ENCODE measurements at places on chromosomes 6 and 20. TPM values are rescaled to one million over a fixed set of nuclear protein-coding genes. Genes with fewer than 3 reads are reported as not detected.

COL11A2 gene
- under 0.01 TPM for total RNA-seq

ANGPT4 gene
- not detected for total RNA-seq

NMBR gene
- total RNA-seq: not detected

SOX4 gene
- 6.4 TPM for total RNA-seq

PEX3 gene
- total RNA-seq: 13.3 TPM

SSTR4 gene
- total RNA-seq: not detected

SLC26A8 gene
- not detected for total RNA-seq

EFCAB8 gene
- total RNA-seq: not detected

MCCD1 gene
- total RNA-seq: not detected

OLIG3 gene
- not detected for total RNA-seq

OGFR gene
- 22.4 TPM for total RNA-seq

ZNF831 gene
- total RNA-seq: not detected

CRISP2 gene
- total RNA-seq: not detected

PI3 gene
- not detected for total RNA-seq

DYNLT2 gene
- total RNA-seq: 1.1 TPM

TFAP2B gene
- total RNA-seq: not detected

KLHDC3 gene
- 76.0 TPM for total RNA-seq

FAM209A gene
- total RNA-seq: not detected

AHI1 gene
- total RNA-seq: 19.4 TPM

PCK1 gene
- total RNA-seq: not detected

TPX2 gene
- total RNA-seq: 72.2 TPM

HLA-DRA gene
- total RNA-seq: not detected

HLA-DQB1 gene
- not detected for total RNA-seq

KCNK15 gene
- not detected for total RNA-seq

VAPB gene
- total RNA-seq: 12.8 TPM

OPRM1 gene
- not detected for total RNA-seq

LY6G6F gene
- total RNA-seq: not detected

SMAP1 gene
- total RNA-seq: 16.7 TPM

TREML2 gene
- not detected for total RNA-seq

All from IMR-90 (cell line).